AG09309 (cell line): ENCODE measurements at places on chromosomes 13 and 19.

GRCh38 chr13:109751477-109751876, 34.9 kb downstream of the IRS2 start:
- DNase-seq = no peak

GRCh38 chr13:45821811-45822210, 29.7 kb downstream of the SIAH3 start:
- no peak for DNase-seq

GRCh38 chr13:102900193-102900608, 54.4 kb downstream of the ERCC5 start:
- DNase-seq = no peak

GRCh38 chr13:110409581-110409992, 102.5 kb downstream of the COL4A2 start:
- no peak for DNase-seq

- DNase-seq = no peak
Measured at GRCh38 chr13:112623051-112623711, 35.2 kb upstream of the TUBGCP3 start.

GRCh38 chr13:108915095-108915633, 285.8 kb downstream of the MYO16 start:
- no peak for DNase-seq

- no peak for DNase-seq
Measured at GRCh38 chr19:40255619-40256166, 29.2 kb upstream of the CCNP start.

- DNase-seq = no peak
Measured at GRCh38 chr13:71015021-71015420, 852.0 kb downstream of the DACH1 start.

DNA sequence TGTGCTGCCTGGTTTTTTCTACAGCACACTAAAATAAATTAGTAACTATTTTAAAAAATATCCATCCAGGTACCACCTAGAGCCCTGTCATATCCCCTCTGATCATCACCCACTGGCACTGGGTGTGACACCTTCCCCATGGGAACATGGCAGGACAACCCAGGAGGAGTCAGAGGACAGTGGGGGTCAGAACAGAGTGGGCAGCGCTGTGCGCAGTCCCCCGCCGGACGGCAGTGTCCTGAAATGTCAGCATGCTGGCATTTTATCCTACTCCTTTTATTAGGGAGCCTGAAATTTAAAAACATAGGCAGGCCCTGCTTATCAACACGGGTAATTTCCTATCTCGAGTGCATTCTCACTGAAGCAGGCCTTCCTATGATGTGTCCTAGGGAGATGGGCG, 42.1 kb upstream of the GAS6 start:
- DNase-seq = no peak
